ENCODE measurements at places on chromosomes 13 and 19. TPM values are rescaled to one million over a fixed set of nuclear protein-coding genes. Genes with fewer than 3 reads are reported as not detected.

Gene ZNF296
- total RNA-seq = 13.4 TPM

Gene ZNF20
- 7.8 TPM for total RNA-seq

Gene ADAMTSL5
- 1.5 TPM for total RNA-seq

Gene EFNB2
- 15.9 TPM for total RNA-seq

Gene PTGER1
- total RNA-seq = 0.87 TPM

DNA sequence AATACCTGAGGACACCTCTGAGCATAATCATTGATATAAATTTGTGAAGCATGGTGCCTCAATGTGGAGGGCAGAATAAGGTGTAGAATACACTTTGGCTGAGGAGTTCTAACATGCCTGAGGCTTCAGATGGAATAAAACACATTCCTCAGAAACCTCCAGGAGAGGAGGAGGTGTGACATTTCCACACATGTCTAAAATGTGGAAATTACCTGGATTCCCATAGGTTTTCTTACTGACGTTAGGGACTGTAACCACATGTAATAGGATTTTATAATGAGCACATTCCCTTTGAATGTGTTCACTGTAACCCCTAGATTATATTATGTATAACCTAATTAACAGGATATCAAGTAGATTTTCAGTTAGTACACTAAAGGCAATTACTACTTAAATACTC lies 226.1 kb downstream of the TDRD3 start:
- DNase-seq = no peak

Measured in WTC11 (cell line).